ENCODE measurements at places on chromosomes 12 and 14.

DNA sequence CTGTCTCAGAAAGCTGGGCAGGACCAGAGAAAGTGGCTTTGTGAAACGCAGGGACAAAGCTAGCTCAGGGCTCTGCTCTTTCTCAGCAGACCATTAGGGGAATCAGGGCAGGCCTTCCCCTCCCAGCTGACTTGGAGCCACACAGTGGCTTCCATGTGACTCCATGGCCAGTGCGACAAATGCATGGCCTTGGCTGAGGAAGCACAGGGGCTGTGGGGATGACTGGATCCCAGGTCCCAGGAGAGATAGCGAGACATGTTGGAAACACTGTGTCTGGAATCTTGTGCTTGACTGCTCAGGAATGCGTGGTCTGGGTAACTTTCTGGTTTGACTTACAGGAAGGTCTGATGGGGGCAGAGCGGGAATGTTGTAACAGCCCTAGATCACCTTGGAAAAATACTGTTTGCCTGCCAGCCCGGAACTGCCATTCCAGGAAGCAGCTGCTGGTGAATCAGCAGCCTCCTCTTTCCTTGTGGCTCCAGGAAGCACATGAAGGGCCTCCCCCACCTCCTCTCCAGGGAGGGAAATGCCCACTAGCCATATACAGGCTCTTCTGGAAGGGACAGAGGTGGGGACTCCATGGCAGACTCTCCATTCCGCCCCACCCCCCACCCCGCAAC, 133.5 kb upstream of the HIF1A start:
- no peak for DNase-seq

GRCh38 chr14:94077111-94077821, 3.7 kb downstream of the DDX24 start:
- DNase-seq = no peak

GRCh38 chr14:21498540-21499526, 12.3 kb downstream of the METTL3 start:
- no peak for DNase-seq

DNA sequence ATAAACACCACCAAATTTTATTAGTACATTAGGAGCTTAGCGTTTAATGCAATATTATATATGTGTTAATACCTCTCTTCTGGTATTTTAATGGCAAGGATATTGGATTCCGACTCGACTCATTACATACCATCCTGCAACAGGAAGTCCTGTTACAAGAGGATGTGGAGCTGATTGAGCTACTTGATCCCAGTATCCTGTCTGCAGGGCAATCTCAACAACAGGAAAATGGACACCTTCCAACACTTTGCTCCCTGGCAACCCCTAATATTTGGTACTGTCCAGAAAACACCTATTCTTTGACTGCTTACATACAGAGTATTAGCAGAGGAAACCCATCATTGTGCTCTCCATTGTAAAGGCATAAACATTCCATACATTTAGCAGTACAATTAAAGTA, 45.2 kb downstream of the VEZT start:
- no peak for DNase-seq

DNA sequence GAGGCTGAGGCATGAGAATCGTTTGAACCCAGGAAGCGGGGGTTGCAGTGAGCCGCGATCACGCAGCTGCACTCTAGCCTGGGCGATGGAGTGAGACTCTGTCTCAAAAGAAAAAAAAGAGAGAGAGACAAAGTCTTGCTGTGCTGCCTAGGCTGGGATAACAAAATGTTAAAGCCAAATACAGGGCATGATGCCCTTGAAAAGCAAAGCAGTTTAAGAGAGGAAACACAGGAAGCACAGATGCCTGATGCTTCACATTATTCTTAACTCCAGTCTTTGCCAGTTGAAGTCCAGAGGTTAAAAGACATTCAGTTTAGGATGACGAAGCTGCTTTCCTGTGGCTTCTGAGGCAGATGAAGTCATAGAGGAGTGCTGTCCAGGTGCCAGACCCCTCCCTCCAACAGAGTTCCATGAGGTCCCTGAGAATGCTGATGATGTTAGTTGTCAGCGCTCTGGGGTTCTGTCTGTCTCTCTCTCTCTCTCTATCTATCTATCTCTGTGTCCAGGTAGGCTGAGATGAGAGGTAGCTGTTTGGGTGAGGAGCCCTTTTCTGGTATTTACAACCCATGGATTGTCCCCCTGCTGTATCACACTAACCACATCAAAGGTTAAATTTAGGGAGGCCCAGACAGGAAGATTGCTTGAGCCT, 4.9 kb upstream of the MRPL52 start:
- peak; percentile 8 for DNase-seq

- no peak for DNase-seq
These were observed 82.7 kb upstream of the GPR68 start for GRCh38 chr14:91327250-91327595.

GRCh38 chr14:105806568-105806967, 280.2 kb downstream of the TMEM121 start:
- no peak for DNase-seq

Data from stimulated activated naive CD4-positive, alpha-beta T cell (primary cell).